ENCODE measurements at places on chromosomes 3 and 15.

GRCh38 chr3:105343991-105344390, 22.7 kb upstream of the ALCAM start:
- no peak for DNase-seq

DNA sequence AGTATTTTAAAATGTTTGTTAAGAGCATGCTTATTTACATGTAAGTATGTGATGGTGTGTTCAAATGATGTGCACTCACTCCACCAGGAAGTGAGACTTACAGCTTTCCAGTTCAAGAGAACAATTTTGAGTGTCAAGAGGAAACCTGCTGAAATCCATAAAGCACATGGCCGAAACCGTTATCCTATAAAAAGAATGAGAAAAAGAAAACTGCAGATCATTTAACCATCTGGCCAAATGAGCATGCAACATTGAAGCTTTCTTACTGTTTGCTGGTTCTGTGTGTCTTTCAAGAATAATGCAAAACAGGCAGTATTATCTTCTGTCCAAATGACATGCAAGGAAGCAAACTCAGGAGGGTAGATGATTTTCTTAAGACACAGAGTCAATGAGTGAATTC, 26.3 kb downstream of the GABRR3 start:
- no peak for DNase-seq

DNA sequence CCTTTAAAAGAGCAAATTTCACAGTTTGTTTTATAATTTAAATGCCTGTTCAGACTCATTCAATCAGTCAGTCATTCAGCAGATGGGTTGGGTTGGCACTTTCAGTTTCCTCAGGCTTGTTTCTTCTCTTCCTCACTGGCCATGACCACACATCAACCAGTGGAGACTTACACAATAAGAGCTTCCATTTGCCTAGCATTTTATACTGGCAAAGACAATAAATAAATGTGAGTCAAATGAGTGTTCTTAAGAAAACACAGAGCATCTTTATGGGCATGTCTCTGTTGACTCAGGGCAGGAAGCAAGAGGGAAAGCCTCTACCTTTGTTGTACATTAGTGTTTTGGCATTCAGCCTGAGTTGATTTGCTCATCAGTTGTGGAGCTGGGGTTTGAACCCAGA, 122.6 kb downstream of the EPHB1 start:
- no peak for DNase-seq

DNA sequence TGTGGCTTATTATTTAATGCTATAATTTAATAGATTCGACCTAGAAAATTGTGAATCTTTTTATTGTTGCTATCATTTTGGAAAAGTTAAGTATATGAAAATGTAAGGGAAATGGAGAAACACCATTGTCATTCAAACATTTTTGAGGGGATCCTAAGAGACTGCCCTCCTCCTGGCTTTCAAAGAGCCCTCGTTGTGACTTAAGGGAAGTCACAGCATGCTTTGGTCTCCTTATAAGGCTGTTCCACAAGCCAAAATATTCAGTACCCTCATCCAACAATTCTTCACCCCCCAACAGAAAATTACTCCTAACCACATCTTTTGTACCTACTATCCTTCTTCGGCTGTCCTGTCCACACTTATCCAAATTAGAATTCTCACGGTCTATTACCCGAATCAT, 140.2 kb downstream of the GBE1 start:
- DNase-seq, result no peak

GRCh38 chr3:54530944-54531343, 396.9 kb downstream of the LRTM1 start:
- DNase-seq, result no peak

GRCh38 chr3:45904931-45905330, 18.6 kb downstream of the CCR9 start:
- DNase-seq, result no peak

DNA sequence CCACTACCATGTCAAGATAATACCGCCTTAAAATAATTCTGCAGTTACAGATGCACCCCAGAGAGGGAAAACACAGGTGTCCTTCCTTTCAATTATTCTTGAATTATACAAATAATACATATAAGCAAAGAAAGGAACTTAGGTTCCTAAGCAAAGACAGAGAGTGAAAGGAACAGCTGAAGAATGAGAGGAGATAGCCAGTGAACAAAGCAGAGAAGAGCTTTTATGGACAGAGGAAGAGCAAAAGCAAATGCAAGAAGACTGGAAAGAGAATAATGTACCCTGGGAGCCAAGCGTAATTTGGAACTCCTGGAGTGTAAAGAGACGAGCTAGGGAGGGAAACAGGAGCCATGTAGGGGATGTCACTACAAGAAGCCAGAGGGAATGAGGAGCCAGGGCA, 21.7 kb downstream of the GPR176 start:
- no peak for DNase-seq

- DNase-seq, result no peak
Observed at GRCh38 chr15:79535536-79535935, 103.4 kb downstream of the MINAR1 start.

- no peak for DNase-seq
Observed at GRCh38 chr15:75702436-75702835, 10.2 kb downstream of the CSPG4 start.

DNA sequence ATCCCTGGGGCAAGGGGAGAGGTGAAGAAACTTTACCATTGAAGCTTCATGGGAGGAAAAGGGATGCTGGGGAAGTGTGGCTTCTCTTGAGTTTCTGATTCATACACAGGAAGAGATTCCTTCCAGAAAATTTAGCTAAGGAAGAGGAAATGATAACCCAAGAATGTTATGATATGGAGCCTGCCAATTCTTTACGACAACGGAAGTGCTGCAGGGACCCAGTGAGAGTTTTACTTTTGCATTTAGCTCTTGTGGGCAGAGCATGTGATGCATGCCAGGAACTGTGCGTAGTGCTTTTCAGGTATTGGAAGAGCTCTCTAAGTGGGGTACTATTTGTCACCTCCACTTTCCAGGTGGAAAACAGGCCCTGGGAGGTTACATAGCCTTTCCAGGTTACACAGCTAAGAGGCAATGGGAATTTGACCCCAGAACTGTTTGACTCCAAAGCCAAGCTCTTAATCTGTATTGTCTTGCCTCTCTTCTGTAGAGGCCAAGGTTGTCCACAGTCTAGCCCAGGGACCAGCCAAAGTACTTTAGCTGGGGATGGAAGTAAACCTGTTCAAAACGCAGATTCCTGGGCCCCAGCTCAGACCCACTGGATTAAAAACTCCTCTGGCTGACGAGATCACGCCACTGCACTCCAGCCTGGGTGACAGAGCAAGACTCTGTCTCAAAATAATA, 23.0 kb downstream of the CMTM7 start:
- no peak for DNase-seq

- DNase-seq, result no peak
Observed at GRCh38 chr3:169541528-169541927, 122.0 kb downstream of the MECOM start.

GRCh38 chr15:84889991-84890669, 5.7 kb downstream of the SLC28A1 start:
- DNase-seq, result no peak

All from body of pancreas (tissue), 4 donors.